ENCODE measurements at places on chromosomes 3 and 15.

GRCh38 chr3:193782276-193782647, 189.3 kb downstream of the OPA1 start:
- no peak for DNase-seq

GRCh38 chr3:55636300-55637195, 149.4 kb upstream of the WNT5A start:
- no peak for DNase-seq

GRCh38 chr3:54710954-54711353, 216.9 kb downstream of the LRTM1 start:
- no peak for DNase-seq

GRCh38 chr3:187130346-187131066, 8.8 kb downstream of the RPL39L start:
- no peak for DNase-seq

GRCh38 chr3:66609660-66610561, 109.1 kb upstream of the LRIG1 start:
- no peak for DNase-seq

DNA sequence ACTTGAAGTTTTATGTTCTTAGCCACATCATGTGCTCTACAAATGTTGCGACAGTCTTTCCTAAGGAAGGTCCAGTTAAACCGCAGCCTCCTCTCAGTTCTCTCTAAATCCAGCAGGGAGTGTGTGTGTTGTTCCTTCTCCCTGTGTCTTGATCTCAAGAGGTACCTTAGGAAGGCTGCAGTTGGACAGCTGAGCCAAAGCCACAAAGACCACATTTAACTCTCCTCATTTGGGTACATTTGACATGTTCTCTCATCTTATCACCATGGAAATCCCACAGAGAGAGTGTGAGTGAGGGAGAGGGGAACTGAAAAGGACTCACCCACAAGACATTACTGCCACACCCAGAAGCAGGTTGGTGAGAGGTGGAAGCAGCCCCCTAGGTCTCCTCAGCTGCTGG, 79.5 kb downstream of the CD200R1L start:
- no peak for DNase-seq

GRCh38 chr15:85743392-85744055, 51.2 kb downstream of the KLHL25 start:
- DNase-seq: no peak

DNA sequence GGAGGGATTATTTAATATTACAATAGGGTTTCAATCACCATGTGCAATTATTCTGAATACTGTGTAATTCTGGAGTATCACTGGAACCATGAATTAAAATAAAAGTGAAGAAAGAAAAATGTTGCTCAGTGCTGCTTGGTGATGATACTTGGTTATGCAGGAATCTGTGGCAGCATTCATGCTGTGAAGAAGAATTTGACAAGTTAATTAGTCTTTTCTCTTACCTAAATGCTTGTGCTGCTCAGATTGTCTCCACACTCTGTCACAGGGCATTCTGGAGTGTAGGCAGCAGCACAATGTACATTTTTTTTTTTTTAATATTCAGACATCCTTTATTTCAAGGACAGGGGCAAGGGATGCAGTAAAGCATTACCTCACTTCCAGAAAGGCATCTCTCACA, 749.3 kb upstream of the CADM2 start:
- DNase-seq: no peak

DNA sequence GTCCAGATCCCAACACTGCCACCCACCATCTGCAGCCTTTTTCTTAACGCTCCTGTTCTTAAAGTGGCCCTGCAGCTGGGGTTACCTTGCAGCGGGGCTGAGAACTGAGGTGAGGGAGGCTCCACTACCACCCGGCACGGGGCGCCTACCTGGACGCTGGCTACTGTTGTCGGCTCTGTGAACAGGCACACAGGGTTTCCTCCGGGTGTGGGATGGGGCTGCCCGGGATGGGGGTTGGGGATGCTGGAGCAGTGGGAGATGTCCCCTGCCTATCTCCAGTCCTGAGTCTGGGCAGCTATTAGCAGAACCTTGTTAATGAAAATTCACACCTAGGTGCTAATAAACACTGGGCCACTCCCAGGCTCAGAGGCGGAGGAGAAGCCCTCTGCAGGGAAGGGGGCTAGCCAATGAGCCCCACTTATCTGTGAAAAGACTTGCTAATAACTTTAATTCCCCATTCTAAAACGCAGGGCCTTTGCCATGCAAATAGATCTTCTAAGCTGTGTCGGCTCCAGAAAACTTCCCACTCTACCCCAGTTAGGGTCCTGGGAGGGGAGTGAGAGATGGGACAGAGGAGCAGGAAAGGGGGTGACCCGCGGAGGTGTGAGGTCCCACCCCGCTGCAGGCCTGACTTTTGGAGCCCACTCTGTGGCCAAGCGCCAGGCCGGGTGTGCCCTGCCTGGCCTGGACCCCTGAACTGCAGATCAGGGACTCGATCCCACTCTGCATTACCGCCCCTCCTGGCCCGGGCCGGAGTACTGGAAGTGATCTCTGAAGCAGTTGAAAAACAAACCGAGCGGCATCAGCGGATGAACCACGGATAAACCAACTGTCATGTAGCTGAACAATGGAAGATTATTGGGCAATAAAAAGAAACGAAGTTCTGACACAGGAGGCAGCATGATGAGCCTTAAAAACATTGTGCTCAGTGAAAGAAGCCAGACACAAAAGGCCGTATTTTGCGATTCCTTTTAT, 3.1 kb downstream of the MESP1 start:
- DNase-seq: no peak

DNA sequence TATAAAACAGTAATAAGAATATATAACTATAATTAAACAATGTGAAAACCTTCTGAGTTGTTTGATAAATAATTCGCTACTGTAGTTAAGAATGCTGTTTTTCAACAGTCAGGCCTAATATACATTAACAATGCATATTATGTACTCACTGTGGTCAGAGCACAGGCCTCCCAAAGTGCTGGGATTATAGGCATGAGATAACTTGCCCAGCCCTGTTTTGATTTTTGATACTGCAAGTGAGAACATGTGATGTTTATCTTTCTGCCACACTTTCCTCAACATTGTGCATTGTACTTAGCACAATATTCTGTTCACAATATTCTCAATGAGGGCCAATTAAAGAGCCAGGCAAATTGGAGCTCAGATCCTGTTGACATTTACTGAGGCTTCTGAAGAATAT, 274.5 kb upstream of the RARB start:
- DNase-seq: no peak

GRCh38 chr15:40793216-40793989, 13.5 kb upstream of the ZFYVE19 start:
- DNase-seq: no peak

- DNase-seq: no peak
These were observed 50.0 kb upstream of the SYNPR start for GRCh38 chr3:63228087-63228486.

- DNase-seq: no peak
These were observed 91.4 kb upstream of the MYZAP start for GRCh38 chr15:57500256-57500655.

DNA sequence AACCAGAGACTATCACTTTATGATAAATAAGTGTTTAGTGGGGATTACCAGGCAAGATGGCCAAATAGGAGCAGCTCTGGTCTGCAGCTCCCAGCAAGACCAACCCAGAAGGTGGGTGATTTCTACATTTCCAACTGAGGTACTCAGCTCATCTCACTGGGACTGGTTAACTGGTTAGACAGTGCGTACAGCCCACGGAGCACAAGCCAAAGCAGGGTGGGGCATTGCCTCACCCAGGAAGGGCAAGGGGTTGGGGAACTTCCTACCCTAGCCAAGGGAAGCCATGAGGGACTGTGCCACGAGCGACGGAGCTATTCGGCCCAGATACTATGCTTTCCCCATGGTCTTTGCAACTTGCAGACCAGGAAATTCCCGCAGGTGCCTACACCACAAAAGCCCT, 171.0 kb downstream of the CTNNB1 start:
- DNase-seq: no peak

Data from posterior cingulate gyrus (tissue), 11 donors.